Activated T-helper 2 cell treated with anti-CD3 and anti-CD28 coated beads, Interferon-gamma antibody, Interleukin-2, Interleukin-4, amounts not matched to agents 10 μg/mL and 5 μg/mL and 100 μg/mL, durations not matched to agents 14 hours and 24 hours and 36 hours (primary cell): ENCODE measurements at places on chromosomes 5 and 9. TPM values are rescaled to one million over a fixed set of nuclear protein-coding genes. Genes with fewer than 3 reads are reported as not detected.
A peak's percentile ranks its signal among the peaks of the same experiment; 100 is the strongest.

- no peak overlapping the region for H3K27ac ChIP-seq
- no peaks in the 10 kb centered on the region for H3K27me3 ChIP-seq
- H3K36me3 ChIP-seq, result no peaks in the 10 kb centered on the region
- no peak for DNase-seq
Observed at GRCh38 chr5:116382874-116383266, 191.8 kb downstream of the SEMA6A start.

DNA sequence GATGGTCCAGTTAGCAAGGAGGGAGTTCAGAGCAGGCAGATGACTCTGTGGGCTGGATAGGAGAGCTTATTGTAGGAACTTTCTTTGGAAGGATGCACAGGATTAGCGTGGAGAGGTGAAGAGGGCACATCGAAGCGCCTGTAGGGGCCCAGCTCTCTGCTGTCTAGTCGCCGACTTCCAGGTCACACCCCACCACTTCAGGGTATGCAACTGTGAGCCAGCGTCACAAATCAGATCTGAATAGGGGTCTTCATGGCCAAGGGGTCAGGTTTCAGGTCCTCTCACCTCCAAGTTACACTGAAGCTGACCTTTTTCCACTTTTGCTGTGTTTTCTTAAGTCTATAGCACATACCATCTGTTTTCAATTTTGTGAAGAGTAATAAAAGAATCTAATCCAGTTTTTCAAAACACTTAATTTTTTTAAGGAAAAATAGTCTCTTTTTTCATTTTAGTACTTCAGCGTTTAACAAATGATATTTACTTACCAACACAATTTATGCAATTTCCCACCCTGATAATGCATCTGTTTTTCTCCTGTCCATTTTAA lies 364.2 kb upstream of the CLINT1 start:
- H3K4me1 ChIP-seq, result no peaks in the 10 kb centered on the region
- H3K27me3 ChIP-seq, result no peaks in the 10 kb centered on the region
- no peak overlapping the region for H3K4me3 ChIP-seq
- no peak for DNase-seq
- H3K36me3 ChIP-seq, result no peaks in the 10 kb centered on the region
- no peak overlapping the region for H3K27ac ChIP-seq

GRCh38 chr5:66617226-66617861 lies 21.2 kb downstream of the MAST4 start:
- H3K4me3 ChIP-seq, result no peak overlapping the region
- DNase-seq, result no peak
- peaks cover 15% of the 10 kb centered on the region for H3K4me1 ChIP-seq

DNA sequence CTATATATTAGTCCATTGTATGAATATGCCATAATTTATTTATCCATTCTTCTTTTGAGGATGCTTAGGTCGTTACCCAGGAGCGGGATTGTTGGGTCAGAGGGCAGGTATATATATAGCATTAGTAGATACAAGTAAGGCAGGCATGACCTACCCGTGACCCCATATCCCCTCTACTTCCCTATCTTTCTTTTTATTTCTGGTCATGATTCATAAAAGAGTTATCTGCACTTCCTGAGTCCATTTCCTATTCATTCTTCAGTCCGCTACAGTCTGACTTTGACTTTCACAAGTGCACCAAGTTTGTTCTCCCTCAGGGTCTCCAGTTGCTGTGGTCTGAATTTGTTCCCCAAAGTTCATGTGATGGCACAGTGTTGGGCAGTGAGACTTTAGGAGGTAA lies 6.9 kb downstream of the RHOBTB3 start:
- H3K36me3 ChIP-seq, result no peaks in the 10 kb centered on the region
- peaks cover 46% of the 10 kb centered on the region for H3K27me3 ChIP-seq
- DNase-seq, result no peak
- H3K4me1 ChIP-seq, result peaks cover 10% of the 10 kb centered on the region

GRCh38 chr5:159131951-159132350 lies 32.2 kb upstream of the EBF1 start:
- H3K36me3 ChIP-seq, result no peaks in the 10 kb centered on the region
- DNase-seq, result no peak
- no peak overlapping the region for H3K4me3 ChIP-seq
- H3K27ac ChIP-seq, result no peak overlapping the region
- H3K27me3 ChIP-seq, result peaks cover 29% of the 10 kb centered on the region
- H3K4me1 ChIP-seq, result peaks cover 4% of the 10 kb centered on the region

GRCh38 chr9:71626395-71626794 lies 141.9 kb downstream of the CEMIP2 start:
- H3K4me3 ChIP-seq, result no peak overlapping the region
- peaks cover 17% of the 10 kb centered on the region for H3K27me3 ChIP-seq
- H3K36me3 ChIP-seq, result no peaks in the 10 kb centered on the region
- no peak for DNase-seq
- peaks cover 4% of the 10 kb centered on the region for H3K4me1 ChIP-seq

DNA sequence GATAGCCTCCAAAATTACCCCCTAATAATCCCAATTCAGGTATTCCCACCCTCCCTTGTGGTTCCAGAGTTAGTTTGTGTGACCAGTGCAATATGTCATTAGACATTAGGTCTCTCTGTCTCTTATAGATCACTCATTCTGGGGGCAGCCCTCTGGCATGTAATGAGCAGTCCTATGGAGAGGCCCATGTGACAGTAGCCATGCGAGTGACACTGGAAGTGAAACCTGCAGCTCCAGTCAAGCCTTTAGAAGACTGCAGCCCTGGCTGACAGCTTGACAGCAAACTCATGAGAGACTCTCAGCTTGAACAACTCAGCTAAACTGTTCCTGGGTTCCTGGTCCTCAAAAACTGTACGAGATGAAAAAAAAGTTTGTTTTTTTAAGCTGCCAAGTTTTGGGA lies 54.0 kb upstream of the HSPB3 start:
- no peak overlapping the region for H3K27ac ChIP-seq
- no peak for DNase-seq
- H3K4me3 ChIP-seq, result no peak overlapping the region
- H3K27me3 ChIP-seq, result peaks cover 9% of the 10 kb centered on the region
- no peaks in the 10 kb centered on the region for H3K4me1 ChIP-seq

- no peak overlapping the region for H3K27ac ChIP-seq
- no peaks in the 10 kb centered on the region for H3K4me1 ChIP-seq
- H3K4me3 ChIP-seq, result no peak overlapping the region
- DNase-seq, result no peak
Observed at GRCh38 chr5:9212605-9213004, 333.3 kb downstream of the SEMA5A start.

The GAPT gene
- total RNA-seq, result not detected in 2 replicates

DNA sequence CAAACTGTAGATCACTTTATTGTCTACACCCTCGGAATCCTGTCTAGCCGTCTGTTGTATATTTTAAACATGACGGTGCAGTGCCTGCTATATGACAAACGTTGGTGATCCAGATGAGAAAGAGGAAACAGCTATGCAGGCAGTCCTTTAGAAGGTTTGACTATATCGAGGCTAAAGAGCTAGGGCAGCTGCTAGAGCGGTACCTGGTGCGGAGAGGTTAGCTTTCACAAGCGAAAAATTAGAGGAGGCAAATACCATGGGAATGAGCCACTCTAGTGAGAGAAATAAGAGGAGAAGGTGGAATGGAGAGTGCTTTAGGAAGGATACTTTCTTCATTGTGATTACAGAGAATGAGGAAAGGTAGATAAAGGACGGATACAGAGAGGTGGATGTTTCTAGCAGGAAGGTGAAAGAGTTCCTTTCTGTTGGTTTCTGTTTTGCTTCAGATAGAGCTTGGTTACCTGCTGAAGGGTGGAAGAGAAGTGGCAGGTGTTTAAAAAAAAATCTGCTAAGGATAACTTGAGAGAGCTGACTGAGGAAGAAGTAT lies 959 bp upstream of the FBXL17 start:
- H3K27ac ChIP-seq, result peak overlapping the region; percentile 83
- no peak for DNase-seq
- H3K4me1 ChIP-seq, result peaks cover 27% of the 10 kb centered on the region
- H3K4me3 ChIP-seq, result peak overlapping the region; percentile 80
- no peaks in the 10 kb centered on the region for H3K27me3 ChIP-seq
- peaks cover 6% of the 10 kb centered on the region for H3K36me3 ChIP-seq

The ADAMTS6 gene
- 1.4 and 1.7 TPM in 2 replicates for total RNA-seq

The SEMA5A gene
- 0.27 and 0.62 TPM in 2 replicates for total RNA-seq

GRCh38 chr5:53095931-53096525 lies 13.5 kb downstream of the MOCS2 start:
- H3K36me3 ChIP-seq, result peaks cover 43% of the 10 kb centered on the region
- peak; percentile 62 for DNase-seq
- no peak overlapping the region for H3K27ac ChIP-seq

GRCh38 chr9:21638104-21638503 lies 156.0 kb upstream of the IFNE start:
- H3K27ac ChIP-seq, result no peak overlapping the region
- H3K36me3 ChIP-seq, result no peaks in the 10 kb centered on the region
- no peak overlapping the region for H3K4me3 ChIP-seq
- DNase-seq, result no peak

- H3K27ac ChIP-seq, result no peak overlapping the region
- no peaks in the 10 kb centered on the region for H3K36me3 ChIP-seq
- no peak overlapping the region for H3K4me3 ChIP-seq
- no peak for DNase-seq
- peaks cover 2% of the 10 kb centered on the region for H3K4me1 ChIP-seq
Observed at GRCh38 chr9:121610638-121610953, 40.8 kb upstream of the DAB2IP start.

DNA sequence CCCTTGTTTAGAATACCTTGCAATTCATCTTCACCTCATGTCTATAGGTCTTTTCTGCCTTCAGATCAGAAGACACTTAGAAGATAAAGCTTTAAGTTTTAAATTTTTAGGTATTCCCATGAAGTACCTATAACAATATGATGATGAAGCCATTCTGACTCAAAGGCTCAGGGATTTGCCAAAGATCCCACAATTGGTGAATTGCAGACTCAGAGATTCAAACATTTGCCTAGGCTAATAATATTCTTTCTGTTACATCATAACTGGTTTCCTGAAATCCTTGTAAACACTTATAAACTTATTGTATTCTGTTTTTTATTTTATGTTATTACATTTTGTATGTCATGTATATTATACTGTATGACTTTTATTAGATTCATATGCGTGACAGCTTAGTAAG lies 62.8 kb upstream of the ZFAND5 start:
- DNase-seq, result no peak
- H3K36me3 ChIP-seq, result no peaks in the 10 kb centered on the region
- peaks cover 20% of the 10 kb centered on the region for H3K27me3 ChIP-seq
- H3K4me1 ChIP-seq, result peaks cover 6% of the 10 kb centered on the region
- no peak overlapping the region for H3K4me3 ChIP-seq
- H3K27ac ChIP-seq, result no peak overlapping the region

The NMUR2 gene
- not detected in 2 replicates for total RNA-seq

The NSMF gene
- 56.1 and 57.6 TPM in 2 replicates for total RNA-seq

The EIF4E1B gene
- total RNA-seq, result not detected in 2 replicates

DNA sequence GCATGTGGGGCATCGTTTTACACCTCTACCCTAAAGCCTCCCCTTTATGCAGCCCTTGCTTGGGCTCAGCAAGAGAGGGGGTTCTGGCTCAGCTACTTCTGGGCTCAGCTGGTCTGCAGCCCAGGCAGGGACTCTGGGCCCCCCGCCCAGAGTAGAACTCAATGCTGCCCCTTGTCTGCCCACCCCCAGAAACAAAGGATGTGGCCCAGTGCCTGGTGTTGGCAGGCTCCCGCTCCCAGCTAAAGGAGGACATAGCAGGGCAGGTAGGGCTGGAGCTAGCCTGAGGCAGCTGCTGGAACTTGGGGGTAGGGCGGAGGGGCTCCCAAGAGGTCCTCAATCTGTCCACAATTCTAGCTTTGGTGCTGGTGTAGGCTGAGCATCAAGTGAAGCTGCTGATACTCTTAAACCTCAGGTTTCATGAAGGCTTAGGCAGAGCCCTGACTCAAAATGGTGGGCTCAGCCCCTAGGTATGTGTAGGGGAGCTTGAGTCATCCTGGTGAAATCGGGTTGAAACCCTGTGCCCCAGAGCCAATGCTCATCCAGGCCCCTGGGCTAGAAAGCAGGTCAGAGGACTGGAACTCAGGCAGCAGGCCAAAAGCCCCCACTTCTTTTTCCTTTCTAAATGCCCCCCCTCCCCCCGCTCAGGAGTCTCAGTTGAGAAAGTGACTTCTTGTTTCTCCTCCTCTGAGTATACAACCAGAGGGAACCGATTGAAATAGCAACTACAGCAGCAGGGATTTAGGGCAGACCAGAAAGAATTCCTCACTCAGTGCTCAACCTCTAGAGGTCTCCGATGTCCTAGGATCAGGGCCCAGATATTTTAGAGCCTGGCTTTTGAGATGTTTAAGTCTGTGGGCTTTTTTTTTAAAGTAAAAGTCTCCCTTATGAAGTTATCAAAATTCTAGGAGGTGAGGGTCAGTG lies 11.4 kb downstream of the PSD2 start:
- H3K27ac ChIP-seq, result no peak overlapping the region
- H3K36me3 ChIP-seq, result no peaks in the 10 kb centered on the region
- no peaks in the 10 kb centered on the region for H3K4me1 ChIP-seq
- H3K27me3 ChIP-seq, result no peaks in the 10 kb centered on the region
- no peak overlapping the region for H3K4me3 ChIP-seq
- no peak for DNase-seq
